ENCODE measurements at places on chromosomes 5 and 9.

DNA sequence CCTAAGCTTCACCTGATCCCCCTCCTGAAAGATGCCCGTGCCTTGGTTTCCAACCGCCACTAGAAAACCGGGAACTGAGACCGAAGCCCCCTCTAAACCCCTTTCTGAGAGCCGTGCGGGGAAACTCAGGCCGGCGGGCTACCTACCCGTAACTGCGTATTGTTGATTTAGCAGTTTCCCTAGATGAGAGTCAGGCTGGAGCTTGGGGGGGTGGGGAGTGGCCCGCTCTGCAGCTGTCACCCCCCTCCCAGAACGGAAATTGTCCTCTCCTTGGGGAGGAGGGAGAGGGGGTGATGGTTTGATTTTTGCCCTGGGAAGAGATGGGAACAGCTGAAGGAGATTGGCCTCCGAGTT, 2.5 kb downstream of the CXXC5 start:
- no peak for DNase-seq

DNA sequence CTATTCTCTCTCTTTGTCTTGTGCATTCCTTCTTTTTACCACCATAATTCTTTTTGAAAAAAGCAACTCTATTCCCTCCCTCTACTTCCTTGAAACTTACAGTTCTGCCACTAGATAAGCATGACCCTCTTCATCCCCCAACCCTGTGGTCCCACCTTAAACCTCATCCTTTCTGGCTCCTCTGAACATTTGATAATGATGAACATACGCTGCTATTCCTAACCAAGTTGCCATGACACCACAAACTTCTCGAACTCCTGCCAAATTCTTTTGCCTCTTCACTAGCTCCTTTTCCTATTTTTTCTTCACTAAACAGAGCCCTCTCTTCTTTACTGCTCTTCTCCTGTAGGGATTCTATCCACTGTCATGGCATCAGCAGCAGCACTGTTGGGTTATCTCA, 57.1 kb downstream of the MOCS2 start:
- DNase-seq = no peak

GRCh38 chr9:94952565-94953373, 226.3 kb downstream of the AOPEP start:
- DNase-seq = no peak

DNA sequence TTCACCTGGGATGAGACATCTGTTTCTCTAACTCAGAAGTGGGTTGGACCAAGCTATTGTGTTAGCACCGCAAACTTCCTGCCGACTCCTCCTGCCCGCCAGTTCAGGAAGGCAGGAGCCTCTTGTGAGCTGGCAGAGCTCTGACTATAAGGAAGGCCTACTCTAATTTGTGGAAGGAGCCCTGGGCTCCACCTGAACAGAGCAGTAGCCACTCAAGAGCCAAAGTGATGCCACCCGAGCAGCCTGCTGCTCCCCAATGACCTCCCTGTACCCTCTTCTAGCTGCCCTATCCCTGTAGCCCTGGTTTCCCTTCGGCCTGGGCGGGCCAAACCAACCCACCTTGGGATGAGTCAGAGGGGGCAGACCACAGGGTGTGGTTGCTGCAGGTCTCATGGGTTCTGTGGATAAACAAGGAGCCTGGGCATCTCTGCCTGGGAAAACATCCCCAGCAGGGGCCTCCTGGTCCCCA, 81.6 kb downstream of the PSD2 start:
- DNase-seq = no peak

GRCh38 chr9:131660466-131661405, 79.1 kb downstream of the RAPGEF1 start:
- DNase-seq = no peak

DNA sequence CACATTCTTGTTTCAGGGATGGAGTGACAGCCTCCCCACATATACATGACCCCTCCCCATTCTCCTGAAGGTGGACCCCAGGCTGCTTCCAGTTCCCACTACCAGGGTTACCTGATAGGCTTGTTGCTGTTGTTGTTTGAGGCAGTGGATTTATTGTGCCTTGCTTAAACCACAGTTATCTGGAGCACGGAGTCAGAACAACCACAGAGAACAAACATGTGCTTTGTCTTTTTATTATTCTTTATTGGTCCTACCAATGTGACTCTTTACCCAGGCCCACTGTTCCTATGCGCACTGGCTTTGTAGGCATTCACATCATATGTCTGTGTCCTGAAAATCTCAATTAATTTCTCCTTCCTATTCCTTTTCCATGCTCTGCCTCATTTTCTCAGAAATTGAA, 41.2 kb upstream of the IPPK start:
- no peak for DNase-seq

- DNase-seq = no peak
Observed at GRCh38 chr5:172956936-172957335, 2.3 kb upstream of the RPL26L1 start.

DNA sequence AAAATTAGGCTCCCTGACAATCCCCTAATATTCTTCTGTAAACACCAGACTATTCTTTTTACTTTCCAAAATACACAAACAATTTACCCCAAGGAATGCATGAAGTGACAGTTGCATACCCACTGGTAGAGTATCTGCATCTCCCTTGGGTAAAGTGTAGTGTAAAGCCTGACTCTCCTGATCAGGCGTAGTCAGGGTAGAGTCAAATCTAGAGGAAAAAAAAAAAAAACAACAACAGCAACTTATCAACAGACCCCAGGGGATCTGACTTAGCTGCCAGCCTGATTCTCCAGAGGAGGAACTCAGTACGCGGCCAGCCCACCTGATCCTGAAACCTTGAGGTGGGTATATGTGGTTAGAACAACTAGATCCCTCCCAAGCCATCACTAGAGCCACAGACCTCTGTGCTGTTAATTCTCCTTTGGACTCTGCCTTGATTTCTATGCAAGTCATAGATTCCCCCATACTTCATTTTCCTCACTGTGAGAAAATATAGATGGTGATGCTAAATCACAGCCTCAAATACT, 61.0 kb downstream of the ZNF608 start:
- no peak for DNase-seq

DNA sequence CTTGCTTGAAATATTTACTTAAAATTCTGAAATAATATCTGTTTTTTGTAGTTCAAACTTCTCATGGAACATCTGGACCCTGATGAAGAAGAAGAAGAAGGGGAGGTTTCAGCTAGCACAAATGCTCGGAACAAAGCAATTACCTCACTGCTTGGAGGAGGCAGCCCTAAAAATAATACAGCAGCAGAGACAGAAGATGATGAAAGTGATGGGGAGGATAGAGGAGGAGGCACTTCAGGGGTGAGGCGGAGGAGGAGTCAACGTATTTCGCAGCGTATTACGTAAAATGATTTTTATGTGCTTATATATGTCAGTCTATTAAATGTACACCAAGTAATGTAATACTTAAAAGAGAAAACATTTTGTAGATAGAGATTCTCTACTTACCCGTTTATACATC, 185.4 kb downstream of the CPLANE1 start:
- no peak for DNase-seq

GRCh38 chr5:124919747-124920525, 173.5 kb upstream of the ZNF608 start:
- no peak for DNase-seq

- no peak for DNase-seq
Observed at GRCh38 chr9:37727013-37727412, 26.6 kb upstream of the TRMT10B start.

DNA sequence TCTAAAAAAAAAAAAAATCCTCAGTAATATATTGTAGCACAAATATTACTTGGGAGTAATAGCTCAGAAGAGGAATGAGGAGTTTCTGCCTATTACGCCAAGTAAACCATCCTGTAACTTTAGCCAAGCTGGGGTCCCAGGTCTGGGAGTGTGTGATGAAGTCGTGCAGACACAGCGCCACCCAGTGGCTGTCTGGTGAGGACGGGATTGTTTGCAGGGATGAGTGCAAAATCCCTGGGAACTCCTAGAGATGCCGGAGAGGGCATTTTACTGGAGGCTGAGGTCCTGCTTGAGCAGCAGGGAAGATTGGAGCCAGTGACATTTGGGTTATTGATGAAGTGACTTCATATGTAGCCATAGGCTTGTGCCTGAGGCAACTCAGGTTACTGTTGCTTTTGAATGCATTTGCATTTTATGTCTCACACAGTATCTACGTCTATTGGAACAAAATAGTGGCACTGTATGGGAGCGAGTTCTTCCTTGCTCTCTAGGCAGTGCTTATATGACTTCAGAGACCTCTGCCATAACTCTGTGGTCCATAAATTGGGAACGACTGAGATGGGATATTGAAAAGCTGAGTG, 72.8 kb downstream of the PSAT1 start:
- no peak for DNase-seq

- no peak for DNase-seq
Observed at GRCh38 chr5:157443041-157443549, 16.9 kb upstream of the NIPAL4 start.

GRCh38 chr5:84032324-84032723, 311.7 kb upstream of the HAPLN1 start:
- no peak for DNase-seq

- no peak for DNase-seq
Observed at GRCh38 chr5:135631391-135631790, 52.6 kb upstream of the CXCL14 start.

- DNase-seq = no peak
Observed at GRCh38 chr9:131525643-131526565, 5.2 kb downstream of the UCK1 start.

- DNase-seq = no peak
Observed at GRCh38 chr9:98654247-98654646, 54.5 kb downstream of the GABBR2 start.

- no peak for DNase-seq
Observed at GRCh38 chr9:111621895-111622480, 9.1 kb upstream of the DNAJC25 start.

DNA sequence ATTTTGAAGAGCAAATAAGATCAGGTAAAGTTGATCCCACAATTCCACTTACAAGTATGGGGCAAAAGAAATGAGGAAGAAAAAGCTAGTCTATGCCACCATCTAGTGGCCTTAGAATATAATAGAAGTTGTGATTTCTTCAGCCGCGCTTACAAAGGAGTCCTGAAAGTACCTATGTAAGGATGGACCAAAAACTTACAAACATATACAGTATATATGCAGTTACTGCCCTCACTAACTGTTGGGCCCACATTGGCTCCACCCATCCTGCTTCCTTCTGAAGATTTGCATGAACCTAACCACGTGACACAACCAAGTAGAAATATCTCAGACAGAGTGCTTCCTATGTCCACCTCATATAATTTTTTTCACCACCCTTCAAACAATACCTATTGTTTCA, 11.7 kb upstream of the OR13D1 start:
- peak; percentile 28 for DNase-seq

- DNase-seq = no peak
Observed at GRCh38 chr5:641331-641765, 29.2 kb downstream of the CEP72 start.

- no peak for DNase-seq
Observed at GRCh38 chr9:34575862-34576596, 13.5 kb downstream of the CNTFR start.
